ENCODE measurements at places on chromosomes 4 and X.

- no peak for DNase-seq
These were observed 203.4 kb downstream of the ANKRD50 start for GRCh38 chr4:124509151-124509550.

GRCh38 chr4:15153662-15154061, 151.4 kb downstream of the CPEB2 start:
- no peak for DNase-seq

DNA sequence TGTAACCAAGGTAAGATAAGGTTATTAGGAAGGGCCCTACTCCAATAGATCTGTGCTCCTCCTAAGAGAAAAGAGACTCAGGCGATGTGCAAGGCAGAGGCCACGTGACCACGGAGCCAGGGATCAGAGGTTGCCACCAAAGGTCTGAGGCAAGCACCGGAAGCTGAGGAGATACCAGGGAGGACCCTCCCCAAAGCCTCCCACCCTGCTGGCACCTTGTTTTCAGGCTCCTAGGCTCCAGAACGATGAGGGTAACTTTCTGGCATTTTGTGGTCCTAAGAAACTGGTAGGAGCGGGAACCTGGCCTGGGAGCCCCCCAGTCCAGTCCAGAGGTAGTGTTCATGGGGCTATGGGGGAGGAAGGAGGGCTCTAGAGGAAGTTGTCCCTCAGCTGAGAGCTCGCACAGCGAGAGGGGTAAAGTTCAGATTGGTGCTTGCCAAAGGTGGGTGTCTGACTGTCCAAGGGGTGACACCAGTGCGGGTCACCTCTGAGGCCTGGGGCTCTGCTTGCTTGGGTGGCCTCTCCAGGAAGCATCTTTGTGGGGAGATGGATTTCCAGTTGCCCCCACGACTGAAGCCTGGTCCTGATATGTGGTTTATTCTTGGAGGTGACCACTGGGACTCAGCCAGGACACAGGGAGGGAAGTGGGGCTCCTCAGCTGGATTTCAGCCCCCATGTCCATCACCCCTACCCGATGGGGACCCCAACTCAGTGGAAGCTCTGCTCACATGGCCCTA, 7.5 kb upstream of the LETM1 start:
- no peak for DNase-seq

- DNase-seq: no peak
These were observed 134.3 kb downstream of the TEX11 start for GRCh38 chrX:70774223-70774622.

DNA sequence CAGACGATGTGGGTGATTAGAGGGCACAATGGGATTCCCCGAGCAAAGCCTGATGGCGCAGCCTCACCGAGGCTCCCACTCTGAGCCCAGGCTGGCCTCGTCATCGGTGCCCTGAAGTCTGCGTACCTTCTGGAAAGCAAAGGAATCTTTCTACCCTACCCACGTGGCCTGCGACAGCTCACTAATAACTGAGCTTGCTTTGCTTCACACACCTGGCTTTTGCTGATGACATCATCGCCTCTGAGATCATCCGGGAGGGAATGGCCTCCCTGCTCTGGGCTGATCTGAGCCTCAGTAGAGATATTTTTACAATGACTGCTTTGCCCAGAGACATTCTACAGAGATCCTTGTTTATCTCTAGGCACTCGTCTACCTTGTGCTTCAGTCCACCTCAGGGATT, 45.4 kb upstream of the PDLIM3 start:
- DNase-seq: no peak

GRCh38 chr4:90458576-90458975, 331.4 kb downstream of the CCSER1 start:
- DNase-seq: no peak

- no peak for DNase-seq
These were observed 2.6 kb downstream of the POLA1 start for GRCh38 chrX:24696294-24696693.

DNA sequence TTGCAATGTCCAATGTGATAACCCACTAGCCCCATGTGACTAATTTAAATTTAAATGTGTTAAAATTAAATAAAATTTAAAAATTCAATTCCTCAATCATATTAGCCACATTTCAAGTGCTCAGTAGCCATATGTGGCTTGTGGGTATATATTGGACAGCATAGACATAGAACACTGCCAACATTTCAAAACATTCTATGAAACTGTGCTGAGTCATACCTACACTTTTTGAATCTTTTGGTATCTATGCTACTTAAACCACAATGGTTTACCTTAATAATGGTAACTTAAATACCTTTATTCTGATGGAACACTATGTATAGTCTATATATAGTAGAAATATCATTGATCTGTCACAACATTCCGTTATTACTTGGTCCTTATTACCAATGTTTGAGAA, 223.4 kb upstream of the ATOH1 start:
- DNase-seq: no peak

DNA sequence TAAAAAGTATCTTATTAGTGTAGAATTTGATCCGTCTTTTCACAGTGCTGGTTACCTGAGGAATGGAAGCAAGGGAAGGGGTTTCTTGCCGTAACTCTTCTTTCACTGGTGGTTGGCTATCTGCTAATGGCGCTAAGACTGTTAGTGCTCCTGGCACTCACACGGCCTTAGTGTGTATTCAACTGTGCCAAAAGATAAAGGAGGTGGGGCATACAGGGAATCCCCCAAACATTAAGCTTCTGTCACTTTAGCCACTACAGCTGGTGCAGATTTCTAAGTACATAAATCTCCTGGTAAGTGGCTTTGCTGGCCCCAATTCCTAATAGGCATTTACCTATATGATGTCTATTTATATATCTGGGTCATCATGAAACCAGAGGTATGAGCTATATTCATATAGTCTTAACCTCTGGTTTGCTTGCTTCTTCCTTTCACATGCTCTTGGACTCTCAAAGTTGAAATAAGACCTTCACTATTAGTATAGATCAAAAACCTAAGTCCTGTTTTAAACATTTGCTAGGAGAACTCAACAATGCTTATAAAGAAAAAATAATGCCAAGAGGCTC, 95.1 kb downstream of the TSPAN7 start:
- no peak for DNase-seq

GRCh38 chr4:3872834-3873313, 106.7 kb downstream of the ADRA2C start:
- no peak for DNase-seq

DNA sequence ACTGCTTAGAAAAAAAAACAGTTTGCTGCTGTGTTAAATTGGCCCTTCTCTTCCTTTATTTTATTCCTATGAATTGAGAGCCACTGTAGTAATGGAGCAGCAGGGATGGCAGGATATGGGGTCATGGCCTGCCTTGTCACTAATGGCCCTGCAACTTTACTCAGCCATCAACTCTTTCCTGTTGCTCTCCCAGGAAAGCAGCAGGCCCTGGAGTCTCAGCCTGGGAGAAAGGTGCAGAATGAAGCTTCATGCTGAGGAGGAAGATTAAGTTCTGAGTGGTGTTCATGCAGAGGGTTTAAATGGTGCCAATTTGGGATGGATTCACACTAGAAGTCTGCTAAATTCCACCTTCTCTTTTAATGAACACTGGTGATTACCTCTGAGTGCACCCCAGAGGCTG, 285.6 kb downstream of the GPAT3 start:
- no peak for DNase-seq

GRCh38 chr4:80592950-80593349, 257.4 kb downstream of the CFAP299 start:
- DNase-seq: no peak

DNA sequence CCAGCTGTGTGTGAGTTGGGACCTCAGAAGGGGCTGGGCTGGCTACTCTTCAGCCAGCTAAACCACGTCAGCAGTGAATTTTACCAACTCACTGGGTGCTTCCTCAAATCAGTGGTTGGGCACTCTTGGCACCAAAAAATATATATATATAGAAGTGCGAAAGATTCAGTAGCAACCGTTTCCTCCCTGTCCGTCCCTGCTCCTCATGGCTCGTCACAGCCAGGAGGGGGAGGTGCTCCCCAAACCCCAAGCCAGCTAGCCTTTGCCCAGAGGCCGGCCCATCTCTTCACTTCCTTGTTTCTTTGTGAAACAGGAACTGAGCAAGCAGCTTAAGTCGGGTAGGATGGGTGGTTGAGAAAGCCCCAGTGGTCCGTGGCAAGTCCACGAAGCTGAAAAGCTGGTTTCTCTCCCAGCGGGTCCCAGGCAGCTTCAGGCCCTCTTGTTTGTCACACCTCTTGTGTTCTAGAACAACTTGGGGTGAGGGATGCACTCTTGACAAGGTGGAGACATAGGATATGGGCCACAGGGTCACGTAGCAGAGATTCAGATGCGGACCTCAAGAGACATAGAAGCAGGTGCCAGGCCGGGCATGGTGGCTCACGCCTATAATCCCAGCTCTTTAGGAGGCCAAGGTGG, 6.8 kb upstream of the SASH3 start:
- DNase-seq: no peak

- DNase-seq: peak; percentile 30
These were observed 674 bp downstream of the SH3D19 start for GRCh38 chr4:151324752-151325110.

- DNase-seq: no peak
These were observed 101.5 kb downstream of the SORBS2 start for GRCh38 chr4:185710487-185710995.

DNA sequence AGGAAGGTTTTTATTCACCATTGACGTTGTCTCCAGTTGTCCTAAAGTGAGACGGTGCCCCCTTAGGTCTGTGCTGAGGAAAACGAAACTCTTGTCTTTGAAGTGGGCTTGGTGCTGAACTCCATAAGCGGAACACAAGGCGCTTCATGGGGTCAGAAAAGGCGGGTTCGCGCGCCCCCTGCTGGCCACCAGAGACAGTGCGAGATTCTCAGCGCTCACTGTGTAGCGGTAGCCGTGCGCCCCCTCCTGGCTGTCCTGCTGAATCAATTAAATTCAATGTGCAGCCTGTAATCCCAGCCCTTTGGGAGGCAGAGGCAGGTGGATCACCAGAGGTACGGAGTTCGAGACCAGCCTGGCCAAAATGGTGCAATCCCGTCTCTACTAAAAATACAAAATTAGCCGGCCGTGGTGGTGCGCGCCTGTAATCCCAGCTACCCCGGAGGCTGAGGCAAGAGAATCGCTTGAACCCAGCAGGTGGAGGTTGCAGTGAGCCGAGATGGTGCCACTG, 64.1 kb downstream of the RLIM start:
- DNase-seq: peak; percentile 69

DNA sequence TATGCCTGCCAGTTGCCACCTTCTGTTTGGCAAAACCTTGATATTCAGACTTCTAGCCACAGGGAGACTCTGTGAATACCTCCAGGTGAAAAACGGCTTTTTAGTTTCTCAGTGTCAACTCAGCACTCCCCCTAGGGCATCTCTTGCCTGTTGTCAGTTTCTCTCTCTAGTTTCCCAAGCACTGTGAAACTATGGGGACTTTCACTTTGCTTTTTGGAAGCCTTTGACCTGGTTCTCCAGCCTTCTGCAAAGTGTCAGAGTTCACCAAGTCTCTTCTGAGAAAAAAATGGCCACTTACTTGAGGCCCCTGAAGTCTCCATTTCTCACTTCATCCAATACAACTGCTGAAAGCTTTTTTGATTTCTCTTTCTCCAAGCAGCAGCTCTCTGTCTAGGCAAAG, 521.5 kb downstream of the INPP4B start:
- no peak for DNase-seq

GRCh38 chrX:13733506-13733905, 914 bp downstream of the TRAPPC2 start:
- no peak for DNase-seq

GRCh38 chrX:38699121-38699520, 102.1 kb upstream of the MID1IP1 start:
- DNase-seq: no peak

DNA sequence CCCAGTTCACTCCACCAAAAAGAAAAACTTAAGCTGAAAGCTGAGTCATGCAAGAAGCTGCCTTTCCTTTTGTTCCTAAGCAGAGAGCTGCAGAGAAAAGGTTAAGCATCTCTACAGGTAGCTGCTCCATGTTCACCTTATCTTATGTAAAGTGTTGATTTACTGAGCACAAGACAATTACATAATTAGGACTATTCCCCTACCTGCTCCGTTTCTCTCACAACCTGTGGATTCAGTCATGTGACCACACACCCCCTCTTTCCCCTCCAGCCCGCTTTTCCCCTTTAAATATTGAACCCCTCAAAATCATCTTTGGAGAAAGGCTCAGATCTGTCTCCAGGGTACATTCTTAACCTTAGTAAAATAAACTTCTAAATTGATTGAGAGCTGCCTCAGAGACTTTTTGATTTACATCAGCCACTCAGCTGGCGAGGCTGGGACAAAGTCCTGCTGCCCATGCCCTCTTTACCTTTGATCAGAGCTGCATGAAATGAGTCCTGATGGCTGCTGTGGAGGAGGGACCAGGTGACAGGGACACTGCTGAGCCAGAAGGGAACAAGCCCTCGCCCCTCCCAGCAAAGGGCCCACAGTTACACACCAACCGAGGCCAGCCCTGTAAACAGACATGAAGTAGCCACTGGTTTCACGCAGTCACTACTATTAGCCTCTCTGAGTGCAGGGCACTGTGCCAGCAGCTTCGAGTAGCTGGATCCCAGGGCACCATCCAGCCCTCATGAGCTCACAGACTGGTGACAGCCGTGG, 53.9 kb upstream of the C4orf50 start:
- no peak for DNase-seq

- DNase-seq: no peak
These were observed 1.0 kb downstream of the ENAM start for GRCh38 chr4:70629469-70630090.

DNA sequence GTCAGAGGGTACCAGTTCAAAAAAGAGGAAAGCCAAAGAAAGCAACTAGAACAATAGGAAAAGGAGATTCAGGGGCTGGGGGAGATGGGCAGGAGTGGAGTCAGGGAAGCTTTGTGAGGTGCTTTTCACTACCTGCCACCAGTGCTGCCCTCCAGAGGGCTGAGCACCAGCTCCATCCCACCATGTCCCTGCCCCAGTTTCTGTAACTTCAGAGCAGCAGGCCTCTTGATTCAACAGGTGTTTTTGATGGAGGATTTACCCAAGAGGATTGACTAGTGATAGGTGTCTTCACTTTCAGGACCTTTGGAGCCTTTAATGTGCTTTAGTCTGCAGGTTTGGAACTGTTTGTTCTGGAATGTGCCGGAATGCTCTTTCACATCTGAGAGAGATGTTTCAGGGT, 12.1 kb downstream of the KIT start:
- no peak for DNase-seq

DNA sequence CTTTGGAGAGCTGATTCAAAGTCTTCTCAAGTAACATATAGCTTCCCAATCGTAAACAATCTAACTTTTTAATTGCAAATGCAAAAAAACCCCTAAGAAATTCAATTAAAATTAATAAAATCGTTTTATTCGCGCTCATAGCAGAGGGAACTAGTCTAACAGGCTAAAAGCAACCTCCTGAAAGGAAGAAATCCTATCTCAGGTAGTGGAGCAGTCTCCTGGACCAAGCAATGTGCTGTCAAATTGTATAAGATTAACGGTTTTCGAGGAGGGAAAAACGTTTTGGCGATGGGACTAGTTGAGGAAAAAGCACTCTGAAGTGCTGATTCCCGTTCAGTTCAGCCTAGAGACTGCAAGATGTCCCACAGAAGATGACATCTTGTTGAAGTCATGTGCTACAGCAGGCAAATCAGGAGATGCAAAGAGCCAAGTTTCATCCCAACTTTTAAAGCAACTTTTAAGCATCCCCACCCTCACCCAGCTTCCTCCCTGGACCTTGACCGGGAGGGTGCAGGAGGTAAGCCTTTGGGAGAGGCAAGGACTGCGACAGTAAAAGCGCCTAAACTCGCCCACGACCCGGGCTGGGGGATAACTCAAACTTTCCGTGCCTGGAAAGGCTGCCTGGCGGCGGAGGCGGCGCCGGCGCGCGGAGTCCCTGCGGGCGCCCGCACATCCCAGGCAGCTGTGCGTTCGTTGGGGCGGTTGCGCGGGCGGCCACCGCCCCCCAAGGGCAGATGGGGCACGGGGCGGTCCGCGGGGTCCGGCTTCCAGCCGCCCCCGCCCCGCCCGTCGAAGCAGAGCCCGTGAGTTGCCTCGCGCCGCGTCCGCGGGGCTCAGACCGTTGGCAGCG, 784 bp downstream of the MAP7D3 start:
- no peak for DNase-seq
